ENCODE measurements at places on chromosomes 16 and 17.
A peak's percentile ranks its signal among the peaks of the same experiment; 100 is the strongest.

GRCh38 chr16:1049976-1050247, 22.6 kb upstream of the SSTR5 start:
- DNase-seq: no peak

- DNase-seq: peak; percentile 46
These were observed 29.6 kb downstream of the LITAF start for GRCh38 chr16:11556945-11557720.

DNA sequence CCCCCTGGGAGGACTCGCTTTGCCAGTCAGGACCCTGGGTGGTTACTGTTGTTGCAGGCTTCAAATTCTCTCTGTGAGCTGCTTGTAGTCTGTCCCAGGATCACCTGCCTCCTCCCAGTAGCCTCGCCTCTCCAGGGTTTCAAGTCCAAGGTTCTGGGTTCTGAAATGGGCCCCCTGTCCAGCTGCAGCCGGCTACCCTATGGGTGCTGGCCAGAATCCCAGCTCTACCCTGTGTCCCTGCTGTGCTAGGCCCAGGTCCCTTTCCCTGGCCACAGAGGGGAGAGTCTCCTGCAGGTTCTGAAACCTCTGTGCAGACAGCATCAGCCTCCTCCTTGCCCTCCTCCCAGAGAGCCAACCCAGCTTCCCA, 21.4 kb downstream of the UNC13D start:
- DNase-seq: no peak

- DNase-seq: no peak
These were observed 742 bp upstream of the FBXO31 start for GRCh38 chr16:87384162-87384874.

DNA sequence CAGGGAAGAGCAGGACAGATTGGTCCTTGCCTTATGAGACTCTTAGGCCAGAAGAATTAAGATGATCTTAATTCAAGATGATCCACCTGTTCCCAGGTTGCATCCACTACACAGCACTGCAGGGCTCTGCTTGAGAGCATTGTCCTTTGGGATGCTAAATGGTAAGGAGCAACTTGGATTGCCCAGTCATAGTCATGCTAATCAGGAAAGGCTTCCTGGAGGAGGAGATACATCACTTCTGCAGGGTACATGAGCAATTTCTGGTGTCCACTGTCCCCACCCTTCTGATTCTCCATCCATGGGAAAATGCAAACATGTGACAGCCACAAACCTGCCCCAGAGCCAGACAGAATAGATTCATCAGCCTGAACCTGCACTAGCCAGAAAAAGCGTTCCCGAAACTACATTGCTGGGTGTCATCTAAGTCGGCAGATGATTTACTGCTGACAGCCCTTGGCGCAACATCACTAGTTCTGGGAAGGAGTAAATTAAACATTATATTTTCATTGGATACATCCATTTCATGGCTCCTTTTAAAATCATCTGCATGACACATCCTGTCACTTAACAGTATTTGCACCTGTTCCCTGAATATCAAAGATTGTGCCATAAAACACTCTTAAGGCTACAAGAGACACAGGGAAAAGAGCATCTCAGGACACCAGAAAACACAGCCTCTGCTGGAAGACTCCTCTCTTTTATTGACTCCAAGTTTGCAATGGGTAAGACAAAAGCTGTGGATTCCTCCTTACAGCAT, 282.2 kb downstream of the MAF start:
- no peak for DNase-seq

DNA sequence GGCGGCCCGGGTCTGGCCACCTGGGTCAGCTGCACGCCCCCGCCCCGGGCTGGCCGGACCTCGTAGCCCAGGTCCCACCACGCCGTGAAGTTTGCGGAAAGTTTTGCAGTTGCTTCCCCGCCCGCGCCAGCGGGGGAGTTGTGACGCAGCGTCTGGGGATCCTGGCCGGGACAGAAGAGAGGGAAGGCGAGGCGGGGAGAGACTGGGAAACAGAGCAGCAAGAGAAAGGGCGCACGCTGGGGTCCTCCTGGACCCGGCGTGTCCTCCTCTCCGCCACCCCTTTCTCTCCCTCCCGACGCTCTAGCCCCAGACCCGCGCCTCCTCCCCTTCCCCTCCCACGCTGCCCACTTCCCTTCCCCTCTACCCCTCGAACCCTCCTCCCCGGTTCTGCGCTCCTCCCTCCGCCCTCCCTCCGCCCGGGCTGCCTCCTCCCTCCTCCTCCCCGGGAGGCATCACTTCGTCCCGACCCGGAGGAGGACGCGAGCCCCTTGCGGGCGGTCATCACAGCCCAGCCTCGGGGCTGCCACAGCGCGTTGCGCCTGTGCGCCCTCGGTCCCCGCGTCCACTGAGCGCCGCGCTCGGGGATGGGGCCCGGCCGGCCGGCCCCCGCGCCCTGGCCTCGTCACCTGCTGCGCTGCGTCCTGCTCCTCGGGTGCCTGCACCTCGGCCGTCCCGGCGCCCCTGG, at the start of gene MRC2:
Gene MRC2, plus strand, starts transcription at position 452 of the 685 bp plus-strand sequence. Its CDS starts 133 bp downstream, at position 585.
- DNase-seq: no peak

DNA sequence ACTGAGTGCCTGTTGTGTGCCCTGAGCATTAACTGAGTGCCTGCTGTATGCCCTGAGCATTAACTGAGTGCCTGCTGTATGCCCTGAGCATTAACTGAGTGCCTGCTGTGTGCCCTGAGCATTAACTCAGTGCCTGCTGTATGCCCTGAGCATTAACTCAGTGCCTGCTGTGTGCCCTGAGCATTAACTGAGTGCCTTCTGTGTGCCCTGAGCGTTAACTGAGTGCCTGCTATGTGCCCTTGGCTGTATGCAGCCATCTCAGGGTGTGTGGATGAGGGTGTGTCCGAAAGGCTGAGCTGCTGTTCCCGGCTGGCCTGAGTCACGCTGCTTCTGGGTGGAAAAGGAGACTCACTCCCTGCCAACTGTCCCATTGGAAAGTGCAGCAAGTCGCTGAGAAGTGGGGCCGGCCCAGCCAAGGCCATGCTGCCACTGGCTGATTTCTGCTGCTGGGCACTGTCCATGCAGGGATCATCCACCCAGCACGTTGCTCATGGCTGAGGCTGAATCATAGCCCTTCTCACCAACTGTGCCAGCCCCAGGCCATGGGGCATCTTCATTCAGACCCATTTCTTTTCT, 113.8 kb downstream of the OR1D5 start:
- DNase-seq: no peak
